GM23248 (cell line): ENCODE measurements at places on chromosomes 4 and X.
A peak's percentile ranks its signal among the peaks of the same experiment; 100 is the strongest.

- H3K4me3 ChIP-seq = no peak overlapping the region
- no peaks in the 10 kb centered on the region for H3K36me3 ChIP-seq
These were observed 151.6 kb downstream of the SLIT2 start for GRCh38 chr4:20403290-20403689.

DNA sequence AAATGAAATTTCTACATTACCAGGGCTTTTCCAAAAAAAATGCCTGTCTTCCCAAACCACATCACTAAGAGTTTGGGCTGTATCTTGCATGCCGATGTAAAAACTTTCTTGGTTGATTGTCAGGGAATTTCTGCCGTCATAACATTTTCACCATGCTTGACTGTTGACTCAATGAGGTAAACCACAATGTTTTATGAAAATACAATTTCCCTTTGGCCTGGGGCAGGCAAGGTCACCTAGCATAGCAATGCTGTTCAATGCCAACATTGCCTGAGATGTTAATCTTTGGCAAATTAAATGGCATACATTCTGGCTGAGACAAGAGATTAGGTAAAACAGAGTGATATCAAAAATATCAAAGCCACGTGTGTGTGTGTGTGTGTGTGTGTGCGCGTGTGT lies 137.1 kb upstream of the TBL1X start:
- H3K36me3 ChIP-seq = no peaks in the 10 kb centered on the region
- no peak overlapping the region for H3K27ac ChIP-seq
- DNase-seq = peak; percentile 57
- no peak overlapping the region for H3K4me3 ChIP-seq
- H3K27me3 ChIP-seq = no peaks in the 10 kb centered on the region
- no peaks in the 10 kb centered on the region; the same call in 1 of the 2 replicates for H3K4me1 ChIP-seq

DNA sequence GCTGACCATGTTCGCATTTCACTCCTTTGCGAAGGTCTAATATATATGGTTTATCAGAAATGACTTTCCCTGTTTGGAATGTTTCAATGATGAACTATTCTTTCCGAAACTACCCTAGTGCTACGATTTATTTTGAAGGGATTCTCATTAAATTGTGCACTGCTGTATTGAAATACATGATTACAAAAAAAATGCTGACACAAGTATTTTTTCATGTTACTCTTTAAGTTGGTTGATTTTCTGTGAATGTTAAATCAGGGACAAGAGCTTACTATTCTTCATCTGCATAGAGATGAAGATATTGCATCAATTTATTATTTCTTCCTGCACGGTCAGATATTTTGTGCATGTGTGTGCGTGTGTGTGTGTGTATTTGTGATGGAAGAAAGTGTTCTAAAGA lies 731.5 kb upstream of the AGA start:
- DNase-seq = no peak
- no peaks in the 10 kb centered on the region for H3K27me3 ChIP-seq
- H3K36me3 ChIP-seq = no peaks in the 10 kb centered on the region

DNA sequence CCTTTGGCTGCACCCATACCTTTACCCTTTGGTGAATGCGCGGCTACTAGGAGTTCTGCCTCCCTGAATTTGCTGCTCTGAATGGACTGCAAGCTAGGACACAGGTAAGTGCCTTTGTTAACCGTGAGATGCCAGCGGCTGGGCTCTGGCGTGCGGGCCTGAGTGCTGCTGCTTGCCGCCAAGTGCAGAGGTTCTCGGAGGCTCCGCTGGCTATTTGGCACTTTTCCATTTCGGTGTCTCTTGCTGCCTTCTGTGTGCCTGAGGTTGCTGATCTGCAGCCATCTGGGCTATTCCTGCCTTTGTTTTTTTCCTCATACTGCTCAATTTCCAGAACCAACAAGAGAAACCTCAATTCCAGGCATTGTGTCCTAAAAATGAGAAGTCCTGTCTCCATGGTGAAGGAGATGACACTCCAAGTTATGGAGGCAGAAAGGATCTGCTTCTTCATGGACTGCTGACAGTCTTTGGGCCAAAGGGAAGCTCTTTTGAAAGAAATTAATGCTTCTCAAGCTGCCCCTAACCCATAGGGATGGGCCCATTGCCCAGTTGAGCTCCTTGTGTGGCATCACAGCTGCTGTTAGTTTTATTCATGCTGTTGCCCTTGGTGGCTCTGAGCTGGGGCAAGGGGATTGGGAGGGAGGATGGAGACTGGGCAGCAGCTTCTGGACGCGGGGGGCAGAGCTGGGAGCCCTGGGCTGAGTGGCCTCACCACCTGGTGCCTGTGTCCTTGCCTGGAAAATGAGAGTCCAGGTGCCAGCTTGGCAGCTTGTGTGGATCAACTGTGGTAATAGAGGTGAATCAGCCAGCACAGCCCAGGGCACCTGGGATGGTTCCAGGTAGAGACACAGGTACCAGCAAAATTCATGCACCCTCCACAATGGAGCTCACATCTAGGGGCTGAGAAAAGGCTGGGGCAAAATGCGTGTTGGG lies 3.8 kb upstream of the TBC1D14 start:
- H3K27ac ChIP-seq = no peak overlapping the region
- no peaks in the 10 kb centered on the region for H3K36me3 ChIP-seq
- H3K27me3 ChIP-seq = no peaks in the 10 kb centered on the region
- no peak overlapping the region for H3K4me3 ChIP-seq

DNA sequence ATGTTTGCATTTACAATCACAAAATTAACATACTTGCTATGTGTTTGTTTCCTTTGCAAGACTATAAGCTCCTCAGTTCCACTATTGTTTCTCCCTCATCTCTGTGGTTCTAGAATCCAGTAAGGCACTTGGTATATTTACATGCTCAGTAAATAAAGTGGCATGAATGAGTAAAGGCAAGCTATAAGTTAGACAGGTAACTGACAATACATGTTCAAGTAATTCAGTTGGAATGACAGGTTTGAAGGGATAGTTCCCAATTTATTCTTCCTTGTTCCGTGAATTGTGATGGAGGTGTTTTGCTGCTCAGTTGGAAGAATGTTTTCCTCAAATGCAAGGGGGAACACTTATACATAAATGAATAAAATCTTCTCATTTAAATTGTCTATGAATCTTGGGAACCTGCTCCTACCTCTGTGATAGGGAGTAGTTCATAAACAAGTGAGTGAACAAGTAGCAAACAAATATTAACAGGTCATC lies 54.1 kb upstream of the DHX15 start:
- 0 out of 2 replicates have a peak, but pooled peaks cover 3% of the 10 kb centered on the region for H3K27me3 ChIP-seq
- H3K36me3 ChIP-seq = no peaks in the 10 kb centered on the region
- peaks cover 9% of the 10 kb centered on the region for H3K4me1 ChIP-seq
- no peak for DNase-seq

- no peaks in the 10 kb centered on the region for H3K36me3 ChIP-seq
- H3K4me1 ChIP-seq = no peaks in the 10 kb centered on the region
- DNase-seq = no peak
These were observed 177.4 kb downstream of the COL25A1 start for GRCh38 chr4:109125084-109125483.

DNA sequence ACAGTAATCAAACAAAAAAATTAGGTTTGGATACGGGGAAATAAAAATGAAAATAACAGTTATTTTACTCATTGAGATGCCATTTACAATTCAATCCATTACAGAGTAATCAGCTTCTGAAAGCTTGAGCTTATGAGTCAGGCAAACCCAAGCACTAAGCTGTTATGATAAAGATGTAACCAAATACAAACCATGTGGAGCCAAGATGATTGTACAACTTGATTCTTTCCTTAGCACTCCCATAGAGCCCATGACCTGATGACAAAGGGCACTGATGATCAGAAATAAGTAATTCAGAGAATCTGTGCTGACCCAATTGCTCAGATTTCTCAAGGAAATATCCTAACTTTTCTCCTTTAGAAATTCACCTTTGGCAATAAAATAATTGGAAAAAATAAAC lies 40.5 kb upstream of the PRKG2 start:
- no peaks in the 10 kb centered on the region for H3K36me3 ChIP-seq
- H3K4me3 ChIP-seq = peak overlapping the region; percentile 45; the same call in 1 of the 2 replicates
- H3K4me1 ChIP-seq = peaks cover 32% of the 10 kb centered on the region
- no peaks in the 10 kb centered on the region for H3K27me3 ChIP-seq

DNA sequence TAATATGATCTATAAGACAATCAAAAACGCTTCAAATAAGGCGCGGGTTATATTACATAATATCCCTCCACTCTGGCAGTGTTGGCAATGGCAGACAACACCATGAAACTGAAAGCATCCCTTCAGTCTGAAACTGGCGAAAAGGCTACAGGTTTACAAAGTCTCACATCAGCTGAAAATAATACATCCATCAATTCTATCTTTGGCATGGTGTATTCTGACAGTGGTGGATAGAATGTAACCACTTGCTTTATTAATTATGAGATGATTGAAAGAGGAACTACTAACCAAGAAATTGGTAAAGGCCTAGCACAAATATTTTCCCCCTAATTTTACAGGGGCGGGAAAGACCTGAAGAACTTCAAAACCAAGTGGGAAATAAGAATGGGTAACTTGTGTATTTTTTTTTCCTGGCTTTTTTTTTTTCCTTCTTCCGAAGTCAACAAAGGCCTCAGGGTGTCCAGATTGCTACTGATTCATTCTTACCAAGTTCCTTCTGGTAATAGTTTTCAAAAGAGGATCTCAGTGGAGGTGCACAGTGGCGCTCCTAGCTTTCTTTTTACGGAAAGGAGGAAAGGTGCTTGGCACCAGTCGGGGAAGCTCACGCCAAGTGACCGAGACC lies 728 bp downstream of the UBA6 start:
- H3K27ac ChIP-seq = peak overlapping the region; percentile 82
- H3K36me3 ChIP-seq = no peaks in the 10 kb centered on the region
- H3K4me1 ChIP-seq = peaks cover 28% of the 10 kb centered on the region
- no peaks in the 10 kb centered on the region for H3K27me3 ChIP-seq
- H3K4me3 ChIP-seq = peak overlapping the region; percentile 95

GRCh38 chrX:150573106-150573505 lies 4.7 kb downstream of the MTM1 start:
- H3K27me3 ChIP-seq = no peaks in the 10 kb centered on the region
- no peak overlapping the region for H3K27ac ChIP-seq
- no peaks in the 10 kb centered on the region for H3K36me3 ChIP-seq
- H3K4me1 ChIP-seq = peaks cover 14% of the 10 kb centered on the region
- no peak for DNase-seq
- H3K4me3 ChIP-seq = no peak overlapping the region

- no peaks in the 10 kb centered on the region for H3K36me3 ChIP-seq
- no peak for DNase-seq
- no peaks in the 10 kb centered on the region for H3K27me3 ChIP-seq
- H3K27ac ChIP-seq = no peak overlapping the region
- no peak overlapping the region for H3K4me3 ChIP-seq
These were observed 585.0 kb downstream of the STPG2 start for GRCh38 chr4:97558204-97558778.

GRCh38 chr4:87053176-87053658 lies 118.4 kb downstream of the AFF1 start:
- H3K27me3 ChIP-seq = no peaks in the 10 kb centered on the region
- H3K36me3 ChIP-seq = no peaks in the 10 kb centered on the region; the same call in 1 of the 2 replicates
- DNase-seq = no peak
- H3K4me3 ChIP-seq = no peak overlapping the region
- no peak overlapping the region for H3K27ac ChIP-seq
- H3K4me1 ChIP-seq = peaks cover 4% of the 10 kb centered on the region

DNA sequence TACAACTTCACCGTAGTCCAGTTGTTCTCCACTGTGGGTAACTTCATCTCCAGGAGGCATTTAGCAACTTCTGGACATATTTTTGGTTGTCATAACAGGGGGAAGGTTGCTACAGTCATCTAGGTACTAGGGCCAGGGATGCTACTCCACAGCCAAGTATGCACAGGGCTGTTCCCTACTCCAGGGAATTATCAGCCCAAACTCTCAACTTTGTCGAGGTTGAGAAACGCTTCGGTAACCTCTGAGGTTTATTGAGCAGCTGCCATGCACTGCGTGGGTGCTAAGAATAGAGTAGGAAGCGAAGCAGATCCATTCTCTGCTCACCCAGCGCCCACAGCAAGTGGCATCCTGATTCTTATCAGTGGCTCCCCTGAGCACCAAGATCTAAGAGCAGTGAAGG lies 8.2 kb downstream of the FGFBP1 start:
- no peak overlapping the region for H3K27ac ChIP-seq
- no peaks in the 10 kb centered on the region for H3K4me1 ChIP-seq
- H3K27me3 ChIP-seq = peaks cover 11% of the 10 kb centered on the region; the same call in 1 of the 2 replicates
- DNase-seq = no peak
- no peak overlapping the region for H3K4me3 ChIP-seq
- no peaks in the 10 kb centered on the region for H3K36me3 ChIP-seq

DNA sequence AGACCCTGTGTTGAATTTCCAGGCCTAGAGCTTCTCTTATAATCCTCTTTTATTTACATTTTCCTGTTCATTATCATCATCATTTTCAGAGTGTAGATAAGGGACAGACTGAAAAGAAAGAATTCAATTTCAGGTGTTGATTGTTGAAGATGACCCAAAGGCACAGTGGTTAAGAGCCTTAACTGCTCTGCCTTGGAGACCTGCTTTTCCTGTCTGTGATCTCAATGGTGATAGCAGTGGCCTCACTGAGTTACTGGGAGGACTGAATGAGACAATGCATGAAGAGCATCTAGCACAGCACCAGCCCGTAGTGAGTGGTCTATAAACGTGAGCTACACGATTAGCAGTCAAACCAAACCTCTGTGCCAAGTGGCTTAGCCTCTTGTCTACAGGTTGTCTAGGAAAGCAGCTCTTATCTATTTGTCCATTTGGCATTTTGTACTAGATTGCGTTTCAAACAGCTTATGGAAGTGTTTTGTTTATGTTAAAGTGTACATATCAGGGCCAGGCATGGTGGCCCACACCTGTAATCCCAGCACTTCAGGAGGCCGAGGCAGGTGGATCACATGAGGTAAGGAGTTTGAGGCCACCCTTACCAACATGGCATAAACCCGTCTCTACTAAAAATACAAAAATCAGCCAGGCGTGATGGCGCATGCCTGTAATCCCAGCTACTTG lies 41.5 kb downstream of the SETD7 start:
- no peak overlapping the region for H3K27ac ChIP-seq
- DNase-seq = no peak

DNA sequence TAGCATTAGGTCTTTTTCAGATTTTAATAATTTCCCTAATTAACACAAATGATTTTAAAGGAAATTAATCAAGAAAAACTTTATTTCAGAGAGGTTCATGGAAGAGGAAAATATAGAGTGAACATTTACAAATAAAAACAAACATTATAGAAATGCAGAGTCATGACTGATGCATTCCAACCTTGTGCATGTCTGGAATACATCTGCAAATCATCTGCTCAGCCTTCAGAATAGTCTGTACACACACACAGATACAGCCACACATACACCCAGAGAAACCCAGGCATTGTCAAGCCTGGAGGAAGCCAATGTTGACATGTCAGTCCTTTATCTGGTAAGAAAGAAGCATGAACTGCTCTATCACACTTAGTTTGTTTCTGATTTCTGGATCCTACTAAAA lies 61.3 kb upstream of the NFKB1 start:
- H3K27me3 ChIP-seq = no peaks in the 10 kb centered on the region
- H3K4me3 ChIP-seq = peak overlapping the region; percentile 54
- H3K4me1 ChIP-seq = peaks cover 22% of the 10 kb centered on the region
- H3K36me3 ChIP-seq = no peaks in the 10 kb centered on the region

DNA sequence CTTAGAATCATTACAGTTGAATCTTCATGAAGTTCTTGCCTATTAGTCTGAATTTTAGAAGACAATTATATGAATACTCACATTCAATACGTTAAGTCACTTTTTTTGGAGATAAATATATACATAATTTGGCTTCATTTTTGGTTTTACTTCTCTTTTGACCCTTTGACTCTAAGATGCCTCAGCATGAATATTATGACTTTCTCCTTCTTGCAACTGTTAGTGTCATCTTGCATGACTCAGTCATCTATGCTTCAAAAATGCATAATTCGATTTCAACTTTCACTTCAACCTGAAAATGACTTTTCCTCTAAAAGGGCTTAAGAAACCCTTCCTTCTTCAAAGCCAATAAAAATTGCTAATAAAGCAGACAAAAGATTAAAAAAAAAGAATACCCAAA lies 1427.5 kb downstream of the ADGRL3 start:
- no peak overlapping the region for H3K27ac ChIP-seq
- H3K4me1 ChIP-seq = no peaks in the 10 kb centered on the region
- no peaks in the 10 kb centered on the region for H3K36me3 ChIP-seq
- H3K27me3 ChIP-seq = no peaks in the 10 kb centered on the region
- no peak overlapping the region for H3K4me3 ChIP-seq
- DNase-seq = no peak
